ENCODE measurements at places on chromosomes 1 and 21.

DNA sequence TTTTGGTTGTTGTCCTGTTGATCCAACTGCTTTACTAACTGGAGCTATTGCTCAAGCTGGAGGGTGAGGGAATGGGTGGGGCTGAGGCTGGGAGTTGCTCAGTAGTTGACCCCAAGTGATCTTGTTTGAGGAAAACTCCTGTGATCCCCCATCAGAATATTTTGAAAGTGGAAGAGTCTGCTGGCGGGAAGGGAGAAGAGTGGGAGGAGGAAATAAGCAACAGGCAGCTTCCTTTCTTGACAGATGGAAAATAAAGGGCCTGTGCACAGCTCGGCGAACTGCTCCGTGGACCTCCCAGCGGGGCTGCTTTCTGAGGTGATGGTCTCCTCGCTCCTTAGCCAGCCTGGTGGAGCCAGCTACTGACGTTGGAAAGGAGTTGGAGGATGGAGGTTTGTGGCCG, 199.1 kb upstream of the LMO4 start:
- DNase-seq = no peak

DNA sequence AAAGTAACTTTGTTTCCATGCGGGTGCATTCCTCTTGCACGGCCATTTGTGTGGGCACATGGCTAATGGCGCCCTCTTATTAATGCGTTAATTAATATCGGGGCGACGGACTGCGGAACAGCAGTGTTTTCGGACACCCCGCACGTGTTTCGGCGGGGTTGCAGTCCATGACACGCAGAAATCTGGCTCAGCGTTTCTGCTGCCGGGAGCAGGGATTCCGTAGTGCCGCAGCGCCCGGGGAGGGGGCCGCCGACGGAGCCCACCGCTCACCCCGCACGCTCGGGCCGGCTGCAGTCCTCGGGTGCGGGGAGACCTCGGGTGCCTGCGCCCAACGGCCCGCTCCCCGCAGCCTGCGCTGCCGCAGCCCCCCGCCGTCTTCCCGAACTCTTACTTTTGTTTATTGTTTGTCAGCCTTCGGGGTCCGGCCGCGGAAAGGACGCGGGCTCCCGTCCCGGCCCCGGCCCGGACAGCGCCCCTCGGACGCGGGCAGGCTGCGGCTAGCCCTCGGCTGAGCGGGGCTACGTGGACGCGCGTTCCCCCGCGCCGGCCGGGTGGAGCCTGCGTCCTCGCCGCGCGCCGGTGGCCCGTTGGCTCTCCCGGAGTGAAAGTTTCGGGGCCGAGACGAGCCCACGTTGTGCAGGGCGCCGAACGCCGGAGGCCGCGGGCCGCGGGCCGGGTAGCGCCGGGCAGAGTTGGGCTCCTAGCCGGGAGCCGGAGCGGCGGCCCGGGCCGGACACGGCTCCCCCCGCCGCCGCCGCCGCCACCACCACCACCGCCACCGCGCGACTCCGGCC, 849 bp downstream of the NFIA start:
- no peak for DNase-seq

DNA sequence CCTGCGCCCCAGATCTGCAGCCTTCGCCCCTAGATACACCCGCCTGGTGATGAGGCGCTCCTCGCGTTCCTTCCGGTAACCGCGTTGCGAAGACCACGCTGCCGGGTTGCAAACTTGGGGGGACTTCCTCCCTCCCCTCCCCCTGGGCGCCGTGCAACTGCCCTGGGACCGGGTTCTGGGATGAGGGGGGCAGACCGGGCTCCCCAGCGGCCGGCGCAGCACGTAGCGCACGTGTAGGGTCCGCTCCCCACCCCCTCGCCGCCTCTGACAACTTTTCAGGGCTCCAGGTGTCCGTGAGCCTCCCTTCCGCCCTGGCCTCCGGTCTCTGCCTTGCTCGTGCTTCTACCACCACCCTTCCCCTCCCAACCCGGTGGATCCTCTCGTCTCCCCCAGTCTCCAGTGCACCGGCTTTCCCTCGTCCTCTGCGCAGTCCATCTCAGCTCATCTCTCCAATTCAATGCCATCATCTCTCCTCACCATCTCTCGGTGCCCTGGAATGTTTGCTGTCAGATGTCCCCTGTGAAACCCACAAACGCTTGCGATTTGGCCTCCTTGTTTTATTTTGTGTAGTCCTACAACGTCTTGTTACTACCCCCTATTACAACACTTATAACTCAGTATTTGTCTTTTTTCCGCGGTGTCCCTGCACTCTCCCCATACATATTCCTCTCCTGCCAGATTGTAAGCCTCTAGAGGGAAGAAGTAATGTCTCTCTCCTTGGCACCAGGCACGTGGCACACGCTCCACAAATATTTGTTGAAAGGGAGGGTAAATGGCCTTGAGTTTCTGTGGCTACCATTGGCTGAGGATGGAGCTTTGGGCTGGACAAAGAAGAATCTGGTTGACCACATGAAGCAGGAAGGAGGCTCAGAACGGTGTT, 782 bp downstream of the PCAT6 start:
- peak; percentile 15 for DNase-seq

GRCh38 chr1:12123172-12123571, 43.6 kb upstream of the TNFRSF1B start:
- DNase-seq = no peak

GRCh38 chr1:81470275-81470674, 330.5 kb upstream of the ADGRL2 start:
- no peak for DNase-seq

- DNase-seq = no peak
Observed at GRCh38 chr21:39071623-39072214, 111.5 kb downstream of the PSMG1 start.

DNA sequence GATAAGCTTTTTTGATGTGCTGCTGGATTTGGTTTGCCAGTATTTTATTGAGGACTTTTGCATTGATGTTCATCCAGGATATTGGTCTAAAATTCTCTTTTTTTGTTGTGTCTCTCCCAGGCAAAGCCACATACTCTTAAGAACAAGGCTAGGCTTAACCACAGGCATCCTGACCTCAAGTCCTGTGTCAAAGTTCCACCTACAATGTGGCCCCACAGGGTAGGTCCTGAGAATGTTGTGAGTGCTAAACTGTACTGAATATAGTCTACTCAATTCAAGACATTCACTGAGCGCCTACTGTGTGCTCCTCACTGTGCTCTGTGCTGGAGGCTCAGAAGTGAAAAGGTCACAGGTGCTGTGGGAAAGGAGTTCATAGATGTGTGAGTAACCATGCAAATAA, 20.6 kb downstream of the DDAH1 start:
- no peak for DNase-seq

DNA sequence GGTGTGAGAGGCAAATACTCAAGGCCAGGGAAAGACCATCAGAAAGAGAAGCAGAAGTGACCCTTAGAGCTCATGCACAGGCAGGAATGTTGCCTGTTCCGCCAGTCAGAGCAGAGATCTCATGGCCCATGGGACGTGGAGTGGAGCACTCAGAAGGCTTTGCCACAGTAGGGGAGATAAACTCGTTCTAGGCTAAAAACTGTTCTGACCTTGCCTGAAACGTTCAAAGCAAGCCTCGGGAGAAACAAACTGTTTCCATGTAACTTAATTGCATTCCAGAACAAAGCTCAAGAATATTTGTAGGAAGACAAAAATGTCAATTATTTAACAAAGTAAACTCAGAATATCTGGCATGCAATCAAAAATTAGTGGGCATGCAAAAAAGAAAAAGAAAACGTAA, 20.7 kb upstream of the SLC19A1 start:
- no peak for DNase-seq

DNA sequence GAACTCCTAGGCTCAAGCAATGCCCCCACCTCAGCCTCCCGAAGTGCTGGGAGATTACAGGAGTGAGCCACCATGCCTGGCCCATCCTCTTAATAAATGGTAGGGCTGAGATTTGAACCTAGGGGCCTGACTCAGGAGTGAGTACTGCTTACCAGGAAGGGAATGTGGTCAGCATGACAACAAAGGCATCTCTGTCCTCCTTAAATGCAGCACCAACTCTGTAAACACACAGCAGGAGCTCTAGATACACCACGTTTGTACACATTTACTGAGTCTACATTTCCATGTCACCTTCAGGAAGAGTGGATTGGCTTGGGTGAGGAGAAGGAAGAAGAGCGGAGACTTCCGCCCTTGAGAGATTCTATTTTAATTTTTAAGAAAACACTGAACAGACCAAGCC, 38.5 kb downstream of the HIVEP3 start:
- DNase-seq = no peak

DNA sequence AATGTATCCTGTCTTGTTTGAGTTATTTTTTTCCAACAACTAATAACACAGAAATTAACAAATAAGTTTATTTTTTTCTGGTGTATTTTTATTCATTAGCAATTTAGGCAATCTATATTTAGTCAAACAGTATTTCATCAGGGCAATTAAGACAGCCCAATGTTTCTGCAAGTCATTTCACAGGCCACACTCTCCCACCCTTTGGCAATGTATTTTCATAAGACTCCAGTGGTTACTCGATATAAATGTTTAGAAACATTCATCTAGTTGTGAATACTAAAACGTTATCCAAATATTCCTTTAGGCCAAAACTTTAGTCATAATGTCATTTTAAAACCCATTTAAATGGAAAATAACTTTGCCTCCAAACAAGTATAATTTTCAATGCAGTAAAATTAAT, 142.1 kb downstream of the KCNT2 start:
- no peak for DNase-seq

DNA sequence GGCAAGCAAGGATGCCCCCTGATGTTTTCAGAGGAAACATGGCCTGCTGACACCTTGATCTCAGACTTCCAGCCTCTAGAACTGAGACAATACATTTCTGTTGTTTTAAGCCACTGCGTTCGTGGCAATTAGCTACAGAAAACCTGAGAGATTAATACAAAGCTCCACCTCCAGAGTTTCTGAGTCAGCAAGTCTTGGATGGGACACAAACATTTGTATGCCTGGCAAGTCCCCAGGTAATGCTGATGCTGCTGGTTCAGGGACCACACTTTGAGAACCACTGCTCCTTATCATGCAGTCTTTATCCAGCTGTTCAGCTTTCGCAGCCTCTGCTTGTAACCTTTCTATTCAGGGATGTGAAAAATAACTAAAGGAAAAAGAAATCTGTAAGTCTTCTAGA, 565.7 kb upstream of the PLXNA2 start:
- DNase-seq = no peak

GRCh38 chr1:228647523-228648444, 87.5 kb upstream of the RHOU start:
- DNase-seq = peak; percentile 61

- no peak for DNase-seq
Observed at GRCh38 chr1:104294259-104294658, 544.6 kb downstream of the AMY1C start.

DNA sequence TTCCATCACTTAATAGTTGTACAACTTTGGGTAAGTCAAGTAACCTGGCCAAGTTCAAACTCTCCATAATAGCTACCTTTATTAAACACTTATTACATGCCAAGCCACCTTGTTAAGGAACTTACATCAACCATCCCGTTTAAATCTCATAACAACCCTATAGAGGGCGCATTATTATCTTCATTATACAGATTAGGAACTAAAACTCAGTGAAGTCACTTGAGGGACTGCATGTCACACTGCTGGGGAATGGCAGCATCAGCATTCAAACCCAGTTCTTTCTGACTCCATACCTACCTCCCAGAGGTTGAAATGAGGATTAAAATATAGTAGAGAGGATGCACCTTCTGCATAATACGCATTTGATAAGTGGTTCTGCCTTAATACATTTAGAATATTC, 47.1 kb upstream of the PLA2G2C start:
- no peak for DNase-seq

GRCh38 chr1:159968901-159969300, 14.9 kb upstream of the SLAMF9 start:
- no peak for DNase-seq

DNA sequence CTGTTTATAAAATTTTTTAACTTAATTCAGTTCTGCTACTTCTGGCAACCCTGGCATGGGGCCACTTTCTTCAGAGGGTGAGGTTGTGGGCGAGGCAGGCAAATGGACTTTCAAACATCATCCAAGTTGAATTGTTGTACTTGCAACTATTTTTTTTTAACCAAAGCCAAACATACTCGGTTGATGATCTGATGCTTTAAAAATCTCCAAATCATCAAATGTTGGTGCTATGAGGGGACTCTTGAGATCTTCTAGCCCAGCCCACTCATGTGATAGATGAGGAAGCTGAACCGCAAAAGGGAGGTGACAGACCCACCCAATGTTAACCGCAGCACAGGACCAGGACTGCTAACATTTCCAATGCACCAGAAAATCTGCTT, 6.7 kb downstream of the SLC1A7 start:
- DNase-seq = no peak

DNA sequence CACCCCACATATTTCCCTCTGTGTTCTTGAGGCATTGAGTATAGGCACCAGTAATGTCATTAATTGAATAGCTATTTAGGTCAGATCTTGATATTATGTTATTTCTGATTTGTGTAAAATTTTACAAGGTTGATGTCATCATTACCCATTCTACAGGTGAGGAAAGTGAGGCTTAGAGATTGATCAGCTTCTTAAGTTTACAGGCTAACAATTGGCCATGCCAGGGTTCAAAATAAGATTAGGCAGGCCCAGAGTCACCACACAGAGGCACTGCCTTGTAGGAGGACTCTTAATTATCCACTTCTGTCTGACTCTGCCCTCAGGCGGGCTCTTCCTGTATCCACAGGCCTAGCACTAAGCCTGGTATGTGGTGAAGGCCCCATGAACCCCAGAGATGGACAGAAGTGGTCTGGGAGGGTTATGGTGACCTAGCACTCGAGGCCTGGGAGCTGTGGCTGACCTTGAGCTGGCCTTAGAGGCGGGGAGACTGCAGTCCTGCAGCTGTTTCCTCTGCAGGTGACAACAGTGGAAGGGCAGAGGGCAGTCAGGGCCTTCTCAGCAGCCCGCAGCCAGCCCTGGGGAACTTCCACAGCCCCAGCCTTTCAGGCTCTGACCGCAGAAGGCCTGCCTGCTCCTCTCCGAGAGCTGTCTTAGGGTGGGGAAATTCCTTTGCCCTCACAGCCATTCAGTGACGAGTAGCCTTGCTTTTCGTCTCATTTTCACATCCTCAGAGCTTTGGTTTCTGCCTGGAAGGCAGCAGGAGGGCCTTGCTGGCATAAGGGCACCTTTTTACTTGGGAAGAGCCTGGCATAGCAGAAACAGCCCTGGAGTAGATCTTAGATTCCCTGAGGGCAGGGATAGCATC, 12.2 kb downstream of the ZDHHC18 start:
- DNase-seq = no peak

All from body of pancreas (tissue), 4 donors.